ENCODE measurements at places on chromosomes 3 and 15.

DNA sequence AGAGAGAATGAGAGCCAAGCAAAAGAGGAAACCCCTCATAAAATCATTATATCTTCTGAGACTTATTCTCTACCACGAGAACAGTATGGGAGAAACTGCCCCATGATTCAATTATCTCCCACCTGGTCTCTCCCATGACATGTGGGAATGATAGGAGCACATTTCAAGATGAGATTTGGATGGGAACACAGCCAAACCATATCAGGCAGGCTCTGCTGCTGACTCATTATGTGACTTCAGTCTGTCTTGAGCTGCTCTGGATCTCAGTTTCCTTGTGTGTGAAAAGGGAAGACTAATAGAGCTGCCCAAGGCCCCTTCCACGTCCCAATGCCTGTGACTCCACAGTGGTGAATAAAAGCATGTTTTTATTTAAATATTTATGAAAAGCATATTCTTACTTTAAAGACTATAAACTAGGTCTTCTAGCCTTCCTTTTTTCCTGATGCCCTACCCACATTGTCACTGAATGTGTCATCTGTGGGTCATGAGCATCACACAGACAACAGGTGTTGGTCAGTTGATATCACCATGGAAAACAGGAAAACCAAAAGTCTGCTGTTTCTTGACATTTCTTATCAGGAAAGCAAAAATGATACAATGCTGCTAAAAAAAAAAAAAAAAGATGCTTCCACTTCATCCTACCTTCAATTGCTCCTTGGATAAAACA is 96.0 kb upstream of the PPP2R3A start:
- DNase-seq, result no peak

DNA sequence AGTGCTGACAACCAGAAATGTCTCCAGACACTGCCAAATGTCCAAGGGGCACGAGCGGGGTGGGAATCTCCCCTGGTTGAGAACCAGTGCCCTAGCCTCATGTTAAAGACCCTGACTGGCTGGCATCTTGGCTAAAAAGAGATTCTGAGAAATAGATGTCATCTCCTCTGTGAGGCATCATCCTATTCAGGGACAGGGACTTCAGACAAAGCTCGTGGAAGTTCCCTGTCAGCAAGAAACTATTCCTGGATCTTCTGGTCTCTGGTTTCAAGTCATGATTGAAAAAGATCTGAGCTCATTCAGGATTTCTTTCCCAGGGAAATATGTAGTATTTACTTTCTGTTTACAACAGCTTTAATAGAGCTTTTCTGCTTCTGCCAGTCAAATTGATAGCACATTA is 10.8 kb downstream of the WDR5B start:
- DNase-seq, result no peak

DNA sequence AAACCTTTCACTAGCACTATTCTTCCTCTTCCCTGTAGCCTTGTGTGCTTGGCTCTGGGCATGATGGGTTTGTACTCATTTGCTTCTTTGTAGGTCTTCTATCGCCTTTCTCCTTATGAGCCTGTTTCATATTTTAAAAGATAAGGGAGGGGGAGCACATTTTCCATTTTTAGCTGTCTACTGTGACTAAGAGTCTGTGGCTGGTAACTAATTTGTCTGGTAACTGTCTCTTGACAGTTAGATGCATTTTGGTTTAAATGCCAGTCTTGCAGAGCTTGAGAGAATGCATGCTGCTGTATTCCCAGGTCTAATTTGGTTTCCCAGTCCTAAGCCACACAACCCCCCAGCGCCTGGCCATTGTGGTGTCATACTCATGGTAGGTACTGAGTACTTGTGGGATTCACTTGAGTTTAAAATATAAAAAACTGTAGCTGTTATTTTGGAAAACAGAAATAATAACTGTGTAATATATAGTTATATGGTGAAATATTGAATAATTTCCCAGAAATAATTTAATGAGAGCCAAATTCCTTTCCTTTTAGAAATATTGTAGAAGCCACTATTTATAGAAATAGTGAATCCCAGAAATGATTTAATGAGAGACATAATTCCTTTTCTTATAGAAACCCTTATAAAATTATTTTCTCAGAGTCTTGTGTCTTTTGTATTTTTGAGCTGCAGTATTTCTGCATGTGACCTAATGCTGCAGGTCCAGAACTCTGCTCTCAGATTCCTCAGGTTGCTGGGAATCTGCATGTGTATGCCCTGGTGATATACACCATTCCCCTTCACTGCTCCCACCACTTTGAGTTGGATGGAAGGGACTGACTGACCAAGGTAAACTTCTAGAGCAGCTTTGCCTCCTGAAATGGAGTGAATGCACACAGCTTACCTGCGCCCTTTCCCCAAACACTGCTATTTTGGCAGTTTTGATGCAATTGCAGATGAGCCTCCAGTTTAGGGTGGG is 13.9 kb upstream of the GPR171 start:
- no peak for DNase-seq

- no peak for DNase-seq
Measured at GRCh38 chr15:97947465-97948260, 12.8 kb upstream of the ARRDC4 start.

DNA sequence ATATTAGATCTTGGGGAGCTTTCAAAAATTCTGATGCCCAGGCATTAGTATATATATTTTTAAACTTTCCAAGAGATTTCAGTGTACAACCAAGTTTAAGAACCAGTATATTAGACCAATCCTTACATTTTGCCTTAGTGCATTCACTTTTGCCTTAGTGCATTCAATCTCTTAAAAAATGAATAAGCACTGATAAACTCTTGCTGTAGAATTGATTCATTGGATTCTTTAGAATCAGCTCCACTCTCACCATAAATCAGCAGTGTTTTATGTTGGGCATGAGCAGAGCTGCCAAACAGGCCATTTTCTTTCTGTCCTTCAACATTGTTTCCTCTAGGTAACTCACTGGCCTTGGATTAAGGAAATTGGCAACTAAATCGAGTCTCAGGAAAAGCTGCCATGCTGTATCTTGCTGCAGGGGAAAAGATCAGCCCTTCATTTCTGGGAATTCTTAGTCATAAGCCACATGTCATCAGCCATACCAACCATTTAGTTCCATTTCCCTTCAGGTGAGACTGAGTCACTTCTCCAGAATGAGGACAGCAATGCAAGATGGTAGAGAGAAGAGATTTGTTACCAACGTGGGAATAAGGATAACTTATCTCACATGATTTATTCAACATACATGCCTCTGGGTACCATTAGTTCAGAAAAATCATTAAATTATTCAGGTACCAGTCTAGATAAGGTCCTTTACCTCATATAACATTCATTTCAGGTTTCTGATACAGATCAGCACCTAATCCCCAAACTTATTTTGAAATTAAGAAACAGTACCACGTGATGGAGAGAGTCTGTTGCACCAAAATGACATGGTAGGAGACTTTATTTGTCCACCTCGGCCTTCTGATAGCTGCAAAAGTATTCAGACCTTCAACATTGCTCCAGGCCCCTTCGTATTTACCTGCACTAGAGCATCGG is 192.5 kb downstream of the P3H2 start:
- DNase-seq, result peak; percentile 11

Data from activated CD4-positive, alpha-beta T cell treated with anti-CD3 and anti-CD28 coated beads for 48 hours (primary cell).